Lung (tissue), 17 donors: ENCODE measurements at places on chromosomes 11 and 22.
A peak's percentile ranks its signal among the peaks of the same experiment; 100 is the strongest.

DNA sequence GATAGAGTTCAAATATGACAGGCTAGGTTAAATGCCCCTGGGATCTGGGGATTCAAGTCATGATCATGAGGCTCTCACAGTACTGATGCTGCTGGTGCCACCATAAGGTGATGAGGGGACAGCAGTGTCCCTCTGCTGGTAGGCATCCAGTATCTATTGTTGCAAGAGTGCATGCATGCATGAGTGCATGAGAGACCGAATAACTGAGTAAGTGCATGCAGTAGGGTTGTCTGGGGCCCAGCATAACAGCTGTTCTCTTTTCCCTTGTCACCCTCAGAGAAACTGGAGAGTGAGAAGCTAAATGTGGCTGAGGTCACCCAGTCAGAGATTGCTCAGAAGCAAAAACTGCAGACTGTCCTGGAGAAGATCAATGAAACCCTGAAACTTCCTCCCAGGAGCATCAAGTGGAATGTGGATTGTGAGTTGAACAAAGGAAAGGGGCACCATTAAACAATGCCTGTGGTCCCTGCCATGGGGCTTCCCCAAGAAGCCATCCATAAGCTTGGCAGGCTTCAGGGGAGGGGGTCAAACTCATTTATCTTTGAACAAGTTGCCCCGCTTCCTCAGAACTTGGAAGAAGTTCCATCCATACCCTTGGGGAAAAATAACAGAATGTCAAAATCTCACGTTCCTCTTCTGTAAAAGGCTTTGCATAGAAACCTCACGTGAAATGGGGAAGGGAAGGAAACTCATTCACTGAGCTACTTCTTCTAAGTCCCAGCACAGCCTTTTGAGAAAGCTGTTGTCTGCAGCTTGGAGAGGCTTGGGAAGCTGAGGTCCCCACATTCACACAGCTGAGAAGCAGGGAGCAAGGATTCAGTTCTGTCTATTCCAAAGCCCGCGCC, 119.0 kb downstream of the PARVA start:
- peak; percentile 74 for DNase-seq

DNA sequence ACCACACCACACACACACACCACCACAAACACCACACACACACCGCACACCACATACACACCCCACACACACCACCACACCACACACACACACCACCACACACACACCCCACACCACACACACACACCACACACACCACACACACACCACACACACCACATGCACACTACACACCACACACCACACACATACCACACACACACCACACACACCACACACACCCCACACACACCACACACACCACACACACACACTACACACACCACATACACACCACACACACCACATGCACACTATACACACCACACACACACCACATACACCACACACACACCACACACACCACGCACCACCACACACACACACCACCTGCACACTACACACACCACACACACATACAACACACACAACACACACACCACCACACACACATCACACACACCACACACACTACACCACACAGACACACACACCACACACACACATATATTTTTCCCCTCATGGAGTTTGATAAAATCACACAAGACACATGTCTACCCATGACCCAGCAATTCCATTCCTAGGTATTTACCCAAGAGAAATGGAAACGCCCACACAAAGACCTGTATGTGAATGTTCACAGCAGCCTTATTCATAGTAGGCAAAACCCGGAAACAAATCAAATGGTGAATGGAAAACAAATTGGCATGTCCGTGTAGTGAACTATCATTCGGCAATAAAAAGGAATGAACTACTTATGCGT, 14.3 kb downstream of the CD5 start:
- DNase-seq = no peak

DNA sequence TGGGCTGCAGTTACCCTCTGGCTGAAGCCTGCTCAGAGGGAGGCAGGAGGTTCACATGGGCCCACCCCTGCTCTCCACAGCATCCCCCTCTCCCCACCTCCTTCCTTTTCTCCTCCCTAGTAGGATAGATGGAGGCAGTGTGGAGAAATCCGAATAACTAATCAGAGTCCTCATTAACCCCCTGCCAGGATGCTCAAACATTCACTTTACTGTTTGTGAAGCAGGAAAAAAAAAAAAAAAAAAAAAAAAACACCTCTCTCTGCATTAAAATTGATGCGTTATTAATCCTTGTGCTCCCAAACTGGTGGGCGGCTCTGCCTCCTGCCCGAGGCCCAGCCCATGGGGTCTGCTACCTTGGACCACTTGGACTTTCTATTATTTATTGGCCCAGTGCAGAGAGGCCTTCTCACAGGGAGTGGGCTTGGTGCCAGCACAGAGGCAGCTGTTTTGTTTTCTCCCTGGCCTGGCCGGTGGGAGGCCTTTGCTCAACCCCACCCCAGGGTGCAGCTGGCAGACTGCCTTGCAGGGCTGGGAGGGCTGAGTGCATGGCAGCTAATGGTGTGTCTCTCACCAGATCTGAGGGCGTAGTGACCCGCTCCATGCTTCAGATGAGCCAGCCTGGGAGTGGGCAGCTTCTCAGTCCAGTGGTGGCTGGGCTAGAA, 150.7 kb downstream of the PKNOX2 start:
- DNase-seq = peak; percentile 58

DNA sequence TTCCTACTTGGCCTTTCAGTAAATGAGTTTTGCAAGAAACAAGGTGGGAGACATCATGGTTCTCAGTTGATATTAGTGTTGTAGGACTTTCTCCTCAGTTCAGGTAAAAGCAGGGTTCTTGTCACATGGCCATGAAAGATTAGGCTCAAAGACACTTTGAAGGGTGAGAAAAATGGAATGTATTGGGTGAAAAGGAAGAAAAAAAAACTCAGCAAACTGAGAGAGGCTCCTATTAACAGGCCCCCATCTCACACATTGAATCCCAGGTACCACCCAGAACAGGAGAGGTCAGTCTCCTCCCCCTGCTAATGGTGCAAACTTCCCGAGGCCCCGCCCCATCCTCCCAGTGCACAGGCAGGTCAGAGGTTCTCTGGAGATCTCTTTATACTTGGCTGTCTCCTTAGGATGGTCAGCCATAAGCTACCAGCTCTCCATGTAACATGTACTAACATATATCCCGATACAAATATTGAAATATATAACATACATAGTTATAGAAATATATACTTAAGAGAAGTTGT, 62.2 kb downstream of the MICAL2 start:
- DNase-seq = no peak

- no peak for DNase-seq
Measured at GRCh38 chr11:428295-428694, 13.5 kb upstream of the SIGIRR start.

DNA sequence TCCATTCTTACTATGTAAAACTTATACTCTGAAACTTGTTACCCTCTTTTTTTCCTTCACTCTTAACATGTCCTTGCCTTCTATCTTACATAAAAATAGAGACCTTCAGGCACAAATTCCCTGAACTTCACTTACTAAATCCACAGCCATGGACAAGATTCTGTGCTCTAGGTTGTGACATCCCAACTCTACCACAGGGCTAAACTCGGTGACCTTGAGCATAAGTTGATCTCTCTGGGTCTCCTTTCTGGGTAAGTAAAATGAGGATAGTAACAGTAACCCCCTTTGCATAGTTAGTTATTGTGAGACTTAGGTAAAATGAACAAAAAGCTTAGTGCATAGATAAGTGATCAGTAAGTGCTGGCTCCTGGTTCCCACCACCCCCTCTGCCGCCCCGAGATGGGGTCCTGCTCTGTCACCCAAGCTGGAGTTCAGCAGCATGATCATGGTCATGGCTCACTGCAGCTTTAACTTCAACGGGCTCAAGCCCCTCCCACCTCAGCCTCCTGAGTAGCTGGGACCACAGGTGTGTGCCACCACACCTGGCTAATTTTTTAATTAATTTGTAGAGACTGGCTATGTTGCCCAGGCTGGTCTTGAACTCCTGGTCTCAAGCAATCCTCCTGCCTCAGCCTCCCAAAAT, 20.1 kb downstream of the C11orf58 start:
- no peak for DNase-seq

DNA sequence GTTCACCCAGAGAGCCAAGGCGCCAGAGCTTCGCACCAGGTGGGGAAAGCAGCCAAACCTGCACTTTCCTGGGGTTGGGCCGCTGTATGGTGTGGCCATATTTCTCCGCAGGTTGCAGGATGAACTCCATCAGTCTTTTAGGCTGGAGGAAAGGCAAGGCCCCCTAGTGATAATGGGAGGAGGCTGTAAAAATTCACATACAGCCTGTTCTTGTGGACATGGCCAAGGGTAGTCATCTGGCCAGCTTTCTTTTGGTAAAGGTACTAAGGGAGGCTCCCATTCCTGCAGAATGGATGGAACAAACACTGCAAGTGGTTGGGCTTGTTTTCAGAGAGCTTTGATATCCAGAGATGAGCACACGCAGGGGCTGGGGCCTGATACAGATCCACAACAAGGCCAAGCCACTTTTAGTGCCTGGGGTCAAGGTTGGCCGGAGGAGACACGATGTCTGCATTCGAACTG, 29.6 kb downstream of the C22orf31 start:
- DNase-seq = no peak

GRCh38 chr22:49049691-49050090, 778.0 kb downstream of the BRD1 start:
- DNase-seq = no peak

GRCh38 chr11:134049303-134049702, 19.6 kb upstream of the JAM3 start:
- DNase-seq = no peak

DNA sequence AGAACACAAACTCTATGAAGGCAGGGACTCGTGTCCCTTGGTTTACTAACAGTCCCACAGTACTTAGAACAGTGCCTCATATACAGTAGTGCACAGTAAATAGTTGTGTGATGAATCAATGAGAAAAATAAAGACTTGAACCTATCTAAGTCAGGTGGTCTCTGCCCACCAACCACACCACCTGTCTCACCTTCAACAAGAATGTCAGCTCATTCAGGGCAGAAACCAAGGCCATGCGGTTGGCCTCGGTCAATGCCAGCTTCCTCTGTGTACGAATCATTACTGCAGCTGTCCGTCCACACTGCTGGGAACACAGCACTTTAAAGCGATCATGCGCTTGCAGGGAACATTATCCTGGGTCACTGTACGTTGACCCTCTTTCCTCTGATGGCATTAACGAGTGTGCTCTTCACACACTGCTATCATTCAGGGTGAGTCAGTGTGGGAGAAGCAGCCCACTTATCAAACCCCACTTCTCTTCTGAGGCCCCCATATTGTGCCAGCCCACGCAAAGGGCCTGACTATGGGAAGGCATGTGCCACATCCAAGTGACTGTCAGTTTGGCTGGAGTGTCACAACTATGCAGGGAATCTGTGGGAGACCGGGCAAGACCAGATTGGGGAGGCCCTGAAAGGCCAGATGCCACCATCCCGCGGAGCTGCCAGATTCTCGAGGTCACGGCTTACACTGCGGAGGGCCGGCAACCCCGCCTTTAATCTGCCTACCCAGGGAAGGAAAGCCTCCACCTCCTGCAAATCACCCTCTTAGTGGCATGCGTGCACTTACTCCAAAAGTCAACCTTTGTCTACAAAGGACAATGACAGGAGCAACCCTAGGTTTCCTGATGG, 36.1 kb downstream of the LARGE1 start:
- DNase-seq = no peak

GRCh38 chr11:129546266-129546665, 170.6 kb downstream of the BARX2 start:
- no peak for DNase-seq

- no peak for DNase-seq
Measured at GRCh38 chr11:90661233-90661632, 438.4 kb upstream of the CHORDC1 start.

DNA sequence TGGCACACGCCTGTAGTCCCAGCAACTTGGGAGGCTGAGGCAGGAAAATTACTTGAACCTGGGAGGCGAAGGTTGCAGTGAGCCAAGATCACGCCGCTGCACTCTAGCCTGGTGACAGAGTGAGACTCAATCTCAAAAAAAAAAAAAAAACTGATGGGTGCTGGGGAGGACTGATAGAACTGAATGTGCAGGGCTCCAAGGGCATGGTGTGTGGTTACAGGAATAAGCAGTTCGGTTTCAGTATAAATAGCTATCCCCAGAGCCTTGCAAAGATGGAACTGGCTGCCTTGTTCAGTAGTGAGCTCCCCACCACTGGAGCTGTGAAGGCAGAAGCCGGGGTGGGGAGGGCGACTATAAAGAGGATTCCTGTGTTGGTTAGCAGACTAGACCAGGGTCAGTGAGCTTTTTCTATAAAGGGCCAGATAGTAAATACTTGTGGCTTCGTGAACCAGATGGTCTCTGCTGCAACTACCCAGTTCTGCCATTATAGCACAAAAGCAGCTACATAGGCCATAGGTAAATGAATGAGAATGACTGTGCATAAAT, 5.9 kb downstream of the TOM1 start:
- no peak for DNase-seq

GRCh38 chr11:72274435-72274834, 30.5 kb upstream of the PHOX2A start:
- no peak for DNase-seq

GRCh38 chr11:124658986-124659385, 14.6 kb downstream of the SIAE start:
- no peak for DNase-seq

DNA sequence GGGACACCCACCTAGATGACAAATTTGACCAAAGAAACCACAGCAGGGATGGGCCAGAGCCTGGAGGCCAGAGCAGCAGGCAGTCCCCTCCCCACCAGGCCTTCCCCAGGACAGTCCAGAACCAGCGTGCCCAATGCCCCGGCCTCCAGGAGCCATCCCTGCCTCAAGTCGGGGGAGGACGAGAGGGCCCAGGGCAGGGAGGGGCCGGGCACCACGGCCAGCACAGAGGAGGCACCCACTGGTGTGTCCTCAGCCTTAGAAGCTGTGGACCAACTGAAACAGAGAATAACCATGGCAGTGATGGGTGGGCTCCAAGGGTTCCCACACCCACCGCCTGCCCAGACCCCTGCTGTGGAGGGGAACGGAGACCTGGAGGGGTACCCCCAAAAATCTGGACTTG, 28.3 kb upstream of the TCF20 start:
- DNase-seq = no peak

- peak; percentile 34 for DNase-seq
Measured at GRCh38 chr22:30603801-30604200, 3.2 kb upstream of the TCN2 start.

- DNase-seq = no peak
Measured at GRCh38 chr11:44729713-44730112, 3.0 kb downstream of the TSPAN18 start.

- peak; percentile 20 for DNase-seq
Measured at GRCh38 chr11:63705526-63705925, 24.2 kb downstream of the RTN3 start.

- no peak for DNase-seq
Measured at GRCh38 chr11:133388975-133389568, 143.2 kb downstream of the OPCML start.

GRCh38 chr22:50542416-50542927, 3.2 kb upstream of the KLHDC7B start:
- DNase-seq = no peak
